Right kidney (tissue), 9 donors: ENCODE measurements at places on chromosomes 12 and 14.

GRCh38 chr12:24222968-24223367 is 273.5 kb upstream of the SOX5 start:
- no peak for DNase-seq

GRCh38 chr12:6960593-6961277 is 9.6 kb downstream of the PTPN6 start:
- no peak for DNase-seq

GRCh38 chr12:91155990-91156389 is 26.6 kb downstream of the DCN start:
- DNase-seq = no peak

DNA sequence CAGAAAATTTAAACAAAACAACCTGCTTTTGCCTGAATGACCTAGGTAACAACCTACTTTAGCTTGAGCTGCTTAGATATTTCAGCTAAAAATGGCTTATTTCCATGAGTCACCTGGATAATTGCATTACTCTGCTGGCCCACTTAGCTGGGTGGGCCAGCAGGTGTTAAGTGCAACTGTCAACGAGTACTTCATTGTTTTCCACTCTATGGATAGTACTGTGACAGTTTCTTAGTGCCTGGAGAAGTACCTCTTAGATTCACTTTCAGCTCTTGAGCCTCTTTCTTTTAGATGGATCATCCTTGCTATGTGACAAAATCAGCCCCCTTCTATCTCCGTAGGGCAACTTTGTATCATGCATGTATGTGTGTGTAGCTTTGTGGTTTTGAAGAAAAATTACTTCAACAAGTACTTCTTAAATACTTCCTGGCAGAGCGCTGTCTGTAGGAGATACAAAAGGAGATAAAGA is 368.2 kb upstream of the ATP2B1 start:
- no peak for DNase-seq

GRCh38 chr12:59322473-59322872 is 273.4 kb upstream of the SLC16A7 start:
- no peak for DNase-seq

- no peak for DNase-seq
Observed at GRCh38 chr12:64673490-64674169, 63.3 kb downstream of the RASSF3 start.

DNA sequence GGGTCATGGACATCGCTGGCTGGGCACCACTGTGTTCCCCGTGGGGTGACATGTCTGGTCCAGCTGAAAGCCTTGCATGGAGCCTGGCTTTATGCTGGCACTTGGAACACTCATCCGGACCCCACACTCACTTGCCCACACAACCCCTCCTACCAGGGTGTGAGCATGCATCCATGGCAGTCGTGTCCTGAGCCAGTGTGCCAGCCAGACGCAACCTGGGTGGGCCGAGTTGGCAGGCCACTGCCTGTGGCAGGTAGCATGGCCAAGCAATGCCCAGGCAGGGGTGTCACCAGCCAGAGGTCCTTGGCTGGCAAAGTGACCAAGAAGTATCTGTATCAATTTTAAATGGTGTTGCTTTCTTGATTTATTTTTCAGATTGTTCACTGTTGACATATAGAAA is 141.7 kb downstream of the CCDC59 start:
- DNase-seq = no peak

GRCh38 chr12:53510181-53510812 is 3.0 kb upstream of the NPFF start:
- no peak for DNase-seq

DNA sequence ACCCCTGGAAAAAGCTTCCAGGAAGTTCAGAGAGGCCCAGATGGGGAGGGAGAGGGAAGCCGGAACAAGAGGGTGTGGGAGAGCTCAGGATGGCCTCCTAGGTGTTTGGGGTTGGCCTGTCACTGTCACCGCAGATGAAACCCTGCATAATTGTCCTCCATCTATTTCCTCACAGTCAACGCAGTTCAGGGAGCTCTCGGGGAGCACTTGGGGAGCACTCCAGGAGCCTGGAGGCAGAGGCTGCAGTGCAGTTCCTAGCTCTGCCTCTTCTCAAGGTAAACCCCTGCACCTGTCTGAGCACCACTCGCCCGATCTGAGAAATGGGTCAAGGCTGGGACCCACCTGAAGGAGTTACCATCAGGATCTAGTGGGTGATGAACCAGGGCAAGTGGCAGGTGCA is 194.6 kb upstream of the LHX5 start:
- no peak for DNase-seq

DNA sequence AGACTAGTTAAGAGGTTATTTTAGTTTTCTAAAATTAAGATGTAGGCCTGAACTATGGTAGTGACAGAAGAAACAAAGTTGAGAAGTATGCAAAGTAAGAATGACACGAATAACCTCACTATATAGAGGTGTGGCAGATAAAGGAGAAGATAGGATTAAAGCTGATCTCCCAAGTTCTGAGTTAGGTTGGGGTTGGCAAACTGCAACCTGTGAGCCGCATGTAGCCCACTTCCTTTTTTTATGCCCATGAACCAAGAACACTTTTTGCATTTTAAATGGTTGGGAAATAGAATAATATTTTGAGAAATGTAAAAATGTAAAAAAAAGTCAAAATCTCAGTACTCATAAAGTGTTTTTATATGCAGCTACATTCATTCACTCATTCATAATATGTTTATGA is 34.3 kb downstream of the KTN1 start:
- no peak for DNase-seq
